ENCODE measurements at places on chromosomes 11 and 22.

DNA sequence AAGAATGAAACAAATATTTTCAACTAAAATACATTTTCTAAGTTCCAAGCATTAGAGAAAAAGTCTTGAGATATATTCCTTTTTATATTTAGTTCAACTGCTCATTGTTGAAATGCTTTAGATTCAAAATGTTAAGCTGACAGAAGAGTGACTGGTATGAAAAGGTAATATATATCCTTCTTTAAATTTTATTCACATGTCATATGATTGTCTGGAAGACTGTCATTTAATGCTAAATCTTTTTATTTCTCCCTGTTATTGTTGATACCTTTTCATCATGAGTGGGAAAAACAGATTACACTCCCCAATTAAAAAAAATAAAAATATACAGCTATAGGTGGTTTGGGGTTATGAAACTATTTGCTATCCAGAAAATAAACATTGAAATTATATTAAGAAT, 965.4 kb downstream of the JRKL start:
- DNase-seq: no peak

DNA sequence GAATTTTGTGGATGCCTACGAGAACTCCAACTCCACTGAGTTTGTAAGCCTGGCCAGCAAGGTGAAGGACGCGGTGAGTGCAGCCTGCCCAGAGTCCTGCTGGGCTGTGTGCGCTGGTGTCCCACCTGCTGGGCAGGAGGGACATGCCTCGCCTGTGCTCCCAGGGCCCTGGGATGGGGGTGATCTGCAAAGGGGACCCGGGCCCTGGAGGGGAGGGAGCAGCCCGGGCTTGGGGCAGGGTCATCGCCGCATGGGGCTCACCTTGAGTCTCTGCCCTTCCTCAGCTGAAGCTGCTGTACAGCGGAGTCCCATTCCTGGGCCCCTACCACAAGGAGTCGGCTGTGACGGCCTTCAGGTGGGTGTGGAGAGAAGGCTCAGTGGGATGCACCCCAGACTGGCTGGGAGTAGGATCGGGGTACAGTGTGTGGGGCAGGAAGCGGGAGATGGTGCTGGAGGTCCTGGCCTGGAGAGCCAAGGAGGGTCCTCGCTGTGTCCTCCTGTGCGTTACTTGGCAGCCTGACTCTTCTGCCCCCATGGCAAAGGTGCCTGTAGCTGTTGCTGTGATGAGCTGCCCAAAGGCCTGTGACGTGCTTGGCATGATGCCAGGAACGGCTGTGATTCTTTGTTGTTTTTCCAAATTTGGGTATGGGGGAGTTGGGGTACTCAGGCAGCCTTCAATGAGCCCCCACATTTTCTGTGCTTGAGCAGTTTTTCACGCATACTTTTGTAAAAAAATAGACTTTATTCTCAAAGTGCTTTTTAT, 29.2 kb downstream of the ST14 start:
- DNase-seq: no peak

- DNase-seq: no peak
Observed at GRCh38 chr11:34671946-34672345, 51.1 kb downstream of the EHF start.

DNA sequence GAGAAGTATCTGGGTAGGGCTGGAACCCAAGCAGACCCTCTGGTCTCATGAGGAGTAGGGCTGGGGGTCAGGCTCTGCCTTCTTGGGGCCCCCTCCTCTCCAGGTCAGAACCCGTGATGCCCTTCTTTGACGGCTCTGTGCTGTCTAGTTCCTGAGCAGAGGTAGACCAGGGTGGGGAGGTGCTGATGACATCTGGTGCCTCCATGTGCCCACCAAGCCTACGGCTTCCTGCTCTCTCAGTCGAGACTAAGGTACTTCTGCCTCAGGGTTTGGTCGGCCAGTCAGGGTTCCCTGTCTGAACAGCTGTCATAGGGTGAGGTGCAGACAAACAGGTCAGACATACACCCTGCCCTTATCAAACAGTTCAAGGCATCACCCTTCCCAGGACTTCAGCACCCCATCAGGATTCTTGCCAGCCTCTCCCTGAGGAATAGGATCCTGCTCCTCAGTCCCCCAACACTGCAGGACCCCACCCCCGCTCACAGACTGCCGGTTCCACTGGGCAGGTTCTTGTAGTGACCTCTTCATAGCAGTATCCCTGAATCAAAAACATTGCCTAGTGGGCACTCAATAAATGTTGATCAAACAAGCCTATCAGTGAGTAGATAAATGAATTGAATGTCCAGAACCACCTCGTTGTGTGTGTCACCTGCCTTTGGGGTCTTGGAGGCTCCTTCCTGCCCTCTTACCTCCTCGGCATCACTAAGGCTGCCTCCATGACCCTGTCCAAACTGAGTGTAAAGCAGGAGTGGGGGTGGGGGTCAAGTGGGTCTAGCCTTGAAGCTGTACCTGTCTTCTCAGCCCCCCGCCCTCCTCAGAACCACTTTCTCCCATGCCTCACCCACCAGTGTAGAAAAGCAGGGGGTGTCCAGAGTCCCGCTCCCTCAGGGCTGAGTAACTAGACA, 158.2 kb downstream of the BUD13 start:
- no peak for DNase-seq

- no peak for DNase-seq
Observed at GRCh38 chr11:16015741-16016467, 340.4 kb downstream of the SOX6 start.

- DNase-seq: no peak
Observed at GRCh38 chr11:86395061-86395551, 20.4 kb downstream of the CCDC81 start.

DNA sequence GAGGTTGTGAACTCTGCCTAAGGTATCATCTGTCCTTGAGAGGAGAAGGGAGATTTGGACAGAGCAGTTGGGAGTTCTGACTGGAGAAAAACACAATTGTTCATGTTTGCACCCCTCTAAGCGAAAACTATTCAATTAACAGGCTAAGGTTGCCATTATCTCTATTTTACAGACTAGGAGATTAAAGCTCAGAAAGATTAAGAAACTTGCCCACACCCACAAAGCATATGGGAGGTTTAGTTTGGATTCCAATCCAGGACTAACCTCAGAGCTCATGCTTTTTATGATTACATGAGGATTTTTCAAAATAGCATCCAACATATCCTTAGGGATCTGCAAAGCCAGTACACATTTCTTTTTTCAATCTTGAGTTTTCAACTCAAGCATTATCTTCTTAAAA, 22.0 kb downstream of the GAB2 start:
- DNase-seq: no peak

GRCh38 chr11:130675371-130675821, 227.0 kb downstream of the ADAMTS15 start:
- no peak for DNase-seq

DNA sequence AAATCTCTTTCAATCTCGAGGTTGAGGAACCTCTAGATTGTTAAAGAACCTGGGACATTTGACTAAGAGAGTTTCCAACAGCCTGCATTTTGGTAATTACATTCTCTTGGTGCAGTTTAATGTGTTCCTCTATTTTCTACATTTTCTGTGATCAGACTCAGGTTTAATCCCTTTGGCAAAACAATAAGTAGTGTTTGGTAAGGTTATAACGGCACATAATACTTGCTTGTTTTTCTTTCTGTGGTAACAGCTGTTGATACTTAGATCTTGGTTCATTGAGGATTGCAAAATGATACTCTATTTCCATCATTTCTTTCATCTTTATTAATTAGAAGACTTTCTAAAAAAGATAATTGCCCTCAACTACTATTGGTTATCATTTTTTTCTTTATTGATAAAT, 271.3 kb downstream of the SBF2 start:
- no peak for DNase-seq

DNA sequence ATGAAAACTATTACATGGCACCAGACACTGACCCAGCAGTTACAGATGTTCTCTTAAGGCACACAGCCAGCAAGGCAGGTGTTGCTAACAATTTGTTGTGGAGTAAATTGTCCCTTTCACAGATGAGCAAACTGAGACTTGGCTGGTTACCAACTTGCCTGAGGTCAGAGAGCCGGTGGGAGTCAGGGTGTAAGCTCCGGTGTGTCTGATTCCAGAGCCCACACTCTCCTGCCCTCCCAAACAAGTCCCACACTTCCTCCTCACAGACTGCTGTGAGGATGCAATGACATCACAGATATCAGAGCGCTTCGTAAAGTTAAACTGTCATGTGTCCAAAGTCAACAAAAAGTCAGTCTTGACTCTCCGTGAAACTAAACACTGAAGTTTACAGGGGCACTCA, 12.5 kb downstream of the GDPD5 start:
- no peak for DNase-seq

GRCh38 chr11:63681321-63682065, at the start of gene RTN3:
Gene RTN3, plus strand, starts transcription at chr11:63681500. Its CDS starts 137 bp downstream, at chr11:63681637.
- peak; percentile 90 for DNase-seq

- no peak for DNase-seq
Observed at GRCh38 chr22:46763051-46763705, 728 bp downstream of the TBC1D22A start.

DNA sequence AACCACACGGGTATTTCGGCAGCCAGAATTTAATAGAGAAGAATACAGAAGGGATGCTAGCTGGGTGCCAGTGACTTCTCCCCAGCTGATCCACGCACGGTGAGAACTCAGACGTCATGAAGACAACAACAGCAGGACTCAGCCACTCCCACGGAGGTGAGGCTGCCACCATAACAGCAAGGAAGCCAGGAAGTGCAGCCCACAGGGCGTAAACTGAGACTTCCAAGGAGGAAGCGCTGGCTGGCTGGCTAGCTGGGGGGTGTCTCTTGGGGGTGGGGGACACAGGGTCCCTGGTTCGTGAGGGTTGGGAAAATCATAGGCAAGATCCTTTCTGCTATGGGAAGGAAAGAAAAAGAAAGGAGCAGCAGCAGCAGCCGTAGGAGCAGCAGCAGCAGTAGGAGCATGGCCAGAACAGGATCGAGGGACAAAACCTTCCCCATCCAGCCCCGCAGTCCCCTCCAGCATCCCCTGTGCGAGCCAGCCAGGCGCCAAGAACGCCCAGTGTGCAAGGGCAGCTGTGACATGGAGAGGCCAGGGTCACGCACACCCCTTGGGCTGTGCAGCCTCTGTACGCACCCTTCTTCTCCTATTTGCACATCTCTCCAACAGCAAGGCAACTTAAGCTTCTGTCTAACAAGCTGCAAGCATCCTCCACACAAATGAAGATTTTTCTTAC, 49.6 kb upstream of the SHANK2 start:
- no peak for DNase-seq

- DNase-seq: no peak
Observed at GRCh38 chr11:75323609-75324008, 27.9 kb downstream of the ARRB1 start.

DNA sequence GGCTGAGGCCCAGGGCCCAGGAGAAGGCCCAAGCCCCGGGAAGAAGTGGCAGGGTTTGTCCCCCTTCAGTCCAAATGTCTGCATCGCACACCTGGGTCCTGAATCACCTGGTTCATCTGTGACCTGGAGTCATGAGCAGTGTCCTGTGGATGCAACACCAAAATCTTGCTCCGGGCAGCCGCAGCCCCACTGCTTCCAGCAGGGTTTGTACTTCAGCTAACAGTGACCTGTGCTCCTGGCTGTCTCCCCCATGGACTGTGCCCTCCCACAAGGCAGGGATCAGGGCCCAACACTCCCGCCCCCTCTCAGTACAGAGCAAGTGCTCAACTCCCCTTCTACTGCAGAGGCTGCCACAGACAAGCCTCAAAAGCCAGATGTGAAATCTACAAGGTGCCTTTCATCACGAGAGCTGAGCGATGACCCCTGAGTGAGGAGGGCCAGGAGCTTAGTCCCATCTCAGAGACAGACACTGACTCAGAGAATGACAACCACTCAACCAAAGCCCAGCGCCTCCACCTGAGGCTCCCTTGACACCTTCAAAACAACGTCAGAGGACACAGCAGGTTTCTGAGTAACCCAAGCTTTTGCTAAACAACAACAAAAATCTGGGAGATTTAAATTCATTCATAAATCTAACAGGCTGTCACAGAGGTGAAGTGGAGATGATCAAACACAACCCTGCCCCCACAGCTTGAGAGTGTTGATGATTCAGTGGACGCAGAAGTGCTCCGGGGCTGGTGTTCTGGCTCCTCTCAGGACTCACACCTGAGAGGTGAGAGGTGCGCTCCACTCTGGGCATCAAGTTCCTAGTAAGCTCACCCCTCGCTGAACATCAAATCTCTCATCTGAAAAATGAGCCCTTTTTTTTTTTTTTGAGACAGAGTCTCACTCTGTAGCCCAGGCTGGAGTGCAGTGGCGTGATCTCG, 3.4 kb downstream of the KIAA0930 start:
- no peak for DNase-seq

- no peak for DNase-seq
Observed at GRCh38 chr11:94457118-94458029, 36.3 kb downstream of the MRE11 start.

DNA sequence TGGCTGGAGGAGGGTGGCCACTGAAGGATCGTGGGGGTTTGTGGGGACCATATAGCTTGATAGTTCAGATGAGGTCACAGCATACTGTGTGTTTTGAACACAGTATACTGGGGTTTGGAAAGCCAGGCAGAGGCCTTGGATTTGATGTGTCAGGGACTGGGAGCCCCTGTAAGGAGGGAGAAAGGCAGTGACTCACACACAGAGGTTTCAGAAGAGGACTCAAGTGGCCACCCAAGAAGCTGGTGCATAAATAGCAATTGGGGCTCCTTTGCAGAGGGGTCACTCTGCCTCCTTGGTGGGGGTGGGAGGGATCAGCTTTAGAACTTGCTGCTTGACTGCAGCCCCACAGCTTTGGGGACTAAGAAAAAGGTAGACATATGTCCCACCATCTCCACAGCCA, 39.3 kb downstream of the SLC5A1 start:
- no peak for DNase-seq

GRCh38 chr11:121471167-121471566, 18.4 kb upstream of the SORL1-AS1 start:
- DNase-seq: no peak

DNA sequence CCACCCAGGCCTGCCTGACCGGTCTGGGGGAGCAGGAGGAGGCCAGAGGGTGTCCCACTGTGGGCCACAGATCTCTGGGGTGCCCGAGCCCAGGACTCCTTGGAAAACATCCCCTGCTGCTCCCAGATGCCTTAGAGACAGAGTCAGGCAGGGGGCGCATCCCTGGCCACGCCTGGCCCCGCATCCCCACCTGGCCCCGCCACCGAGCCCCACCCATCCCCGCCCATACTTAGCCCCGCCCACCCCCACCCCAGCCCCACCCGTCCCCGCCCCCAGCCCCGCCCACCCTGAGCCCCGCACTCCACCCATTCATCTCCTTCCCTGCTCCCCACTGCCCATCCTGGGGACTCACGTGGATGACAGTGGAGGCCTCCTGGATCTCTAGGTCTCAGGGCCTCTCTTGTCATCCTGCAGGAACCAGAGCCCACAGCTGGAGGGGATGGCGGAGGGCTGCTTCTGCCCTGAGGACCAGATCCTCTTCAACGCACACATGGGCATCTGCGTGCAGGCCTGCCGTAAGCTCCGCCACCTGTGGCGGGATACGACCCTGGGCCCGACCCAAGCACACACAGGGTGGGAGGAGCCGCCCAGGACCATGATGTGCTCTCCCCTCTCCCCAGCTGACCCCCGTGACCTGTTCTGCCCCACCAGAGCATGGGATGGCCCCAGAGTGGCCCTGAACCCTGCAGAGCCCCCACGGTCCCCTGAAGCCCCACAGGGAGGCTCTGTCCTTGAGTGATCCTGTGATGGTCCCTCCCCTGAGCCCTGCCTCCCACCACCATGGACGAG, 33.6 kb downstream of the MUC5B start:
- no peak for DNase-seq

- no peak for DNase-seq
Observed at GRCh38 chr11:16012125-16012751, 344.1 kb downstream of the SOX6 start.

Measured in NCI-H748 treated with DMSO at 0.1 percent for 48 hours (cell line).